ENCODE measurements at places on chromosomes 12 and 14. TPM values are rescaled to one million over a fixed set of nuclear protein-coding genes. Genes with fewer than 3 reads are reported as not detected.

GRCh38 chr12:99926511-99927169, 58.1 kb downstream of the ANKS1B start:
- H3K4me1 ChIP-seq, result no peaks in the 10 kb centered on the region
- H3K27me3 ChIP-seq, result no peaks in the 10 kb centered on the region
- no peaks in the 10 kb centered on the region for H3K36me3 ChIP-seq
- H3K27ac ChIP-seq, result no peak overlapping the region

Gene GPR162
- total RNA-seq, result not detected

Gene CDCA3
- total RNA-seq, result 87.8 TPM

Gene SYCP3
- total RNA-seq, result 0.07 TPM

GRCh38 chr14:92677087-92677668, 71.2 kb downstream of the LGMN start:
- no peaks in the 10 kb centered on the region for H3K27me3 ChIP-seq
- DNase-seq, result peak; percentile 87
- H3K36me3 ChIP-seq, result peaks cover 30% of the 10 kb centered on the region
- H3K4me1 ChIP-seq, result peaks cover 56% of the 10 kb centered on the region

- H3K4me3 ChIP-seq, result no peak overlapping the region
- no peak overlapping the region for H3K27ac ChIP-seq
- peaks cover 15% of the 10 kb centered on the region for H3K27me3 ChIP-seq
- H3K36me3 ChIP-seq, result no peaks in the 10 kb centered on the region
- H3K4me1 ChIP-seq, result no peaks in the 10 kb centered on the region
- DNase-seq, result no peak
Observed at GRCh38 chr14:51333901-51334521, 94.0 kb downstream of the TMX1 start.

- H3K27me3 ChIP-seq, result no peaks in the 10 kb centered on the region
- no peak overlapping the region for H3K27ac ChIP-seq
- peaks cover 7% of the 10 kb centered on the region for H3K4me1 ChIP-seq
- no peak for DNase-seq
Observed at GRCh38 chr12:106740818-106741217, 33.7 kb upstream of the RIC8B start.

GRCh38 chr12:47752552-47752951, 6.1 kb downstream of the RAPGEF3 start:
- peaks cover 35% of the 10 kb centered on the region for H3K4me1 ChIP-seq
- no peak for DNase-seq
- H3K27me3 ChIP-seq, result no peaks in the 10 kb centered on the region
- no peaks in the 10 kb centered on the region for H3K36me3 ChIP-seq
- no peak overlapping the region for H3K4me3 ChIP-seq

- no peak overlapping the region for H3K27ac ChIP-seq
- H3K4me1 ChIP-seq, result peaks cover 37% of the 10 kb centered on the region
- H3K36me3 ChIP-seq, result no peaks in the 10 kb centered on the region
Observed at GRCh38 chr14:31949709-31950108, 127.4 kb upstream of the ARHGAP5 start.

DNA sequence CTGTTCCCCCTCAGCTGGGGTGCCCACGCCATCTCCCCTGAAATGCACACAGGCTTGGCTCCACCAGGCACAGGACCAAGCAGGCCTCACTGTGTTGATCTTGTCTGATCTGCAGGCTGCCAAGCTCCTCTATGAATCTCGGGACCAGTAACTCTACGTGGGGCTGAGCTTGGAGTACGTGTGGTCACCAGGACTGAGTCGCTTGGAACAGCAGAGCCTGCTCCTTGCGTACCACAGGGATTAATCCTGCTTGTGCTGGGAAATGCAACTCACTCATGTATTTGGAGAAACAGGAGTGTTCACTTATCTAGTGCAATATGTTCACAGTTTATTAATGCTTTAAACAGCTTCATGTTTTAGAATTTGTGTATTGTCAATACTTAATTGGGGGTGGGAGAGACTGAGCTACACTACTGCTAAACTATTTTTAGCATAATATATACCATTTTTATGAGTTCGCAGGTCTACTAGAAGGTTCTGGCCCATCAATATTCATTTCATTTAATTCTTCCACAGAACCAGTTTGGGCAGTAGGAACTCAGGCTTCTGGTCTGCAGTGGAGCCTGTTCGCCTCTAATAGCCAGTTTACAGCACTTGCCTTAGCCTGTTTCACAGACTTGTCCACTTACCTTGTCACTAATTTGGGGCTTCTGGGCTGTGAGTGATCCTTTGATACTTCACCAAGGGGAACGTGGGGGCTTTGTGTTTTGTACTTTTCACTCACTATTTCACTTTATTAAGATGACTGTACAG, 17.4 kb downstream of the ZFYVE21 start:
- H3K36me3 ChIP-seq, result peaks cover 3% of the 10 kb centered on the region
- no peaks in the 10 kb centered on the region for H3K27me3 ChIP-seq
- no peaks in the 10 kb centered on the region for H3K4me1 ChIP-seq

DNA sequence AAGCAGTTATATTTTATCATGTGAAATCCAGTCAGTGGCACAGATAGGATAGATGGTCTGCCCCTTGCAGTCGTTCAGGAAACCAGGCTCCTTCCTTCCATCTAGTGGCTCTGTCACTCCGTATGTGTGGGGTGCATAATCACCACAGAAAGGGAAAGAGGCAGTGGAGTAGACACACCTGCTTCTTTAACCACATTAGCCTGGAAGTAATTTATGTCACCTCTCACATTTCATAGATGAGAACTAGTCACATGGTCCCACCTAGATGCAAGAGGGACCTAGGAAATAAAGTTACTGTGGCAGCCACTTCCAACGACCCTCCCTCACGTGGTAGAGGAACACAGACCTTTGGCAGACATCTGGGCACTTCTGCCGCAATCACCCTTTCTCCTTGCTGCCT, 14.2 kb upstream of the RNU6-8 start:
- no peak for DNase-seq
- H3K4me1 ChIP-seq, result no peaks in the 10 kb centered on the region
- peaks cover 2% of the 10 kb centered on the region for H3K27me3 ChIP-seq
- H3K36me3 ChIP-seq, result no peaks in the 10 kb centered on the region
- no peak overlapping the region for H3K4me3 ChIP-seq

GRCh38 chr12:113479590-113480335, 8.1 kb upstream of the LHX5 start:
- peak; percentile 44 for DNase-seq
- peaks cover 74% of the 10 kb centered on the region for H3K27me3 ChIP-seq
- H3K4me1 ChIP-seq, result peaks cover 4% of the 10 kb centered on the region
- peaks cover 3% of the 10 kb centered on the region for H3K36me3 ChIP-seq
- H3K4me3 ChIP-seq, result no peak overlapping the region

- no peaks in the 10 kb centered on the region for H3K36me3 ChIP-seq
- no peaks in the 10 kb centered on the region for H3K27me3 ChIP-seq
- peaks cover 14% of the 10 kb centered on the region for H3K4me1 ChIP-seq
Observed at GRCh38 chr14:92783813-92784431, 10.2 kb upstream of the GOLGA5 start.

DNA sequence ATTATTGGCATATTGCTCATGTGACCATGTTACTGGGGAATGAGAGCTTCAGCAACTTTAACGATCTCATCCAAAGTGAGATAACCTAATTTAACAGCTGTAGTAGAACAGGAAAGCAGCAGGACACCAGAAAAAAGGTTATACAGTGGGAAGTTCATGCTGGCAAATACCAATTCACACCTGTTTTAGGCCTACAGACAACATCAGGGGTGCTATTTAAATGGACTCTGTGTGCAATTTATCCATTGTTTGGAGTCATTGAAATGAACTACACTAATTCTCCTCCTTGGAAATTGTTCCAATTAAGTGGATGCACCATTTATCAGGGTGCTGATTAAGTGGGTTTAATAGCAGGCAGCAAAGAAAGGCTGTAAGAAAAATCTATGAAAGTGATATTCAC, 424.4 kb upstream of the LMO3 start:
- H3K27ac ChIP-seq, result no peak overlapping the region
- H3K27me3 ChIP-seq, result no peaks in the 10 kb centered on the region
- H3K4me1 ChIP-seq, result no peaks in the 10 kb centered on the region
- no peaks in the 10 kb centered on the region for H3K36me3 ChIP-seq
- no peak overlapping the region for H3K4me3 ChIP-seq
- DNase-seq, result no peak

Gene TAC3
- total RNA-seq, result not detected

DNA sequence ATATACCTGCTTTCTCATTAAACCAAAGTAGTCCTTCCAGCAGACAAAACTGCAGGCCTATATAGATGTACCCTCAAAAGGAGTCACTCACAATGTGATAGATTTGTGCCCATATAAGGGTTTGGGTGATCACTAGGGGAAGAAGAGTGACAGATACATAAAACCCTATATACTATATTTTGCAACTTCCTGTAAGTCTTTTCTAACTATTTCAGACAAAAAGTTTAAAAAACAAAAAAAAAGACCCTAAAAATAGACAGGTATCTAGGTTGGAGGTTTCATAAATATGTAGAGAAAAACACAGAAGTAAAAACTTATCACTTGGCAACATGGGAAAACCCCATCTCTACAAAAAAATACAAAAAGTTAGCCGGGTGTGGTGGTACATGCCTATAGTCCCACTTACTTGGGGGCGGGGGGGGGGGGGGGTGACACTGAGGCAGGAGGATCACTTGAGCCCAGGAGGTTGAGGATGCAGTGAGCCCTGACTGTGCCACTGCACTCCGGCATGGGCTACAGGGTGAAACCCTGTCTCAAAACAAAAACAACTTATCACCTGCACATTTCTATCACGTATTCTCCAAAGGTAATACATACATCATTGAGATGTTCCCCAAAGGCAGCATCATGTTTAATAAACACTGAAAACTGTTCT, 2.9 kb downstream of the VCPKMT start:
- no peak overlapping the region for H3K27ac ChIP-seq
- H3K4me1 ChIP-seq, result peaks cover 52% of the 10 kb centered on the region
- no peaks in the 10 kb centered on the region for H3K27me3 ChIP-seq
- H3K4me3 ChIP-seq, result no peak overlapping the region
- peaks cover 49% of the 10 kb centered on the region for H3K36me3 ChIP-seq

GRCh38 chr12:117005417-117006046, 93.7 kb downstream of the TESC start:
- DNase-seq, result no peak
- no peaks in the 10 kb centered on the region for H3K4me1 ChIP-seq
- no peak overlapping the region for H3K4me3 ChIP-seq
- peaks cover 18% of the 10 kb centered on the region for H3K36me3 ChIP-seq
- no peak overlapping the region for H3K27ac ChIP-seq
- H3K27me3 ChIP-seq, result no peaks in the 10 kb centered on the region

Gene INHBC
- not detected for total RNA-seq

DNA sequence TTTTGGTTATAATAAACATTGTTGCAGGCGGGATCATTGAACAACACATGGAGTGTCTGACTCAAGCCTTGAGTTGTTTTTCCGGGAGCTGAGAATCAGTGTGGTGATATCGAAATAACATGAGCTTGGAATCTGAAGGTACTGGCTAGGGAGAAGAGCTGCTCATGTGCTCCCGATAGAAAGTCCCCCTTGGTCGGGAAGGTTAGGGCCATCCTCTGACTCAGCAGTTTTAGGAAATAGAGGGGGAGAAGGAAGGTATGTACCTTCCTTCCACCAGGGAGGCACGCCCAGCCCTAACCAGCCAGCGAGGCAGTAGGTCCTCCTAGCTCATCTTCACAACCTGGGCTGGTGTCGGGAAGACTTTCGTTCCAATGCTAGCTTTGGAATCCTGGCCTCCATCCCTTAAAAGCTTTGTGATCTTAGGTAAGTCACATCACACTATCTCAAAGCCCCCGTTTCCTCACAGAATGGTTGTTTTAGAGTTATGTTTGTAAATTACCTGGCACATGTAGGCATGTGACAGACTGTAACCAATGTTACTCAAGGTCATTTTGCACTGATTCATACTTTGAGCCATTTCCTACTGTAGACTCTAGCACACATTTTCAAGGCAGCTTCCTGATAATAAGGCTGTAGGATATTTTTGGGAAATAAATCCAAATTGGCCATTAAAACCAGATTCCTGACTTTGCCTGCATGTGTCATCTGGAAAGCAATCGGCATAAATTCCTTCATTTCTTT, 1.9 kb upstream of the RAB35 start:
- no peak for DNase-seq
- peaks cover 25% of the 10 kb centered on the region for H3K36me3 ChIP-seq
- peaks cover 65% of the 10 kb centered on the region for H3K4me1 ChIP-seq
- H3K27ac ChIP-seq, result peak overlapping the region; percentile 89
- H3K4me3 ChIP-seq, result peak overlapping the region; percentile 88

GRCh38 chr14:56333359-56334292, 215.4 kb downstream of the PELI2 start:
- H3K27me3 ChIP-seq, result no peaks in the 10 kb centered on the region
- no peaks in the 10 kb centered on the region for H3K36me3 ChIP-seq
- H3K4me1 ChIP-seq, result peaks cover 11% of the 10 kb centered on the region
- H3K4me3 ChIP-seq, result no peak overlapping the region
- DNase-seq, result no peak

Gene C12orf50
- not detected for total RNA-seq

DNA sequence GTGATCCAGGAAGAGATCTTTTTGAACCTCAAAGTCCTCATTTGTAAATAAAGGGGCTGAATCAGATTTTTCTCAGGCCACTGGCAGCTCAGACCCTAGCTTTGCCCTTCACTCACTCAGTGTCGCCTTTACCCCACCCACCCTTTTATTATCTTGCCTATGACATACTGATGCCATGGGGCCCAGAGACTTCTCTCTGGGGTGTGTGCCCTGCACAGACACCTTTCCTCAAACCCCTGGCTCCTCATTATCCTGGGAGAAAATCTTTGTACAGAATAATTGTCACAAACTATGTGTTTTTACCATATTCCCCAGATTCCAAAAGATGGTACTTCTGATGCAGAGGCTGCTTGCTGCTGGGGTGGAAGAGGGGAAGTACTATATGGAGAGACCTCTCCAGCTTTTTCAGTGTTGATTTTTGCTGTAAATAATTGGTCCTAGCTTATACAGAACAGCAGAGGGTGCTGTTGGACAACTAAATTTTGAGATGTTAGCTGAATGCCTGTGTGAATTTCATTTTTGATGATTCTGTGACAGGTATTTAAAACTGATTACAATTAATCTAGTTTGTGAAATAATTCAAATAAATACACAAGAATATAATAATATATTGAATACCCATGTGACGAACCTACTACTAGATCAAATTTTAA, 53.9 kb upstream of the DCD start:
- no peaks in the 10 kb centered on the region for H3K36me3 ChIP-seq
- H3K27me3 ChIP-seq, result peaks cover 4% of the 10 kb centered on the region
- no peak for DNase-seq
- no peaks in the 10 kb centered on the region for H3K4me1 ChIP-seq

DNA sequence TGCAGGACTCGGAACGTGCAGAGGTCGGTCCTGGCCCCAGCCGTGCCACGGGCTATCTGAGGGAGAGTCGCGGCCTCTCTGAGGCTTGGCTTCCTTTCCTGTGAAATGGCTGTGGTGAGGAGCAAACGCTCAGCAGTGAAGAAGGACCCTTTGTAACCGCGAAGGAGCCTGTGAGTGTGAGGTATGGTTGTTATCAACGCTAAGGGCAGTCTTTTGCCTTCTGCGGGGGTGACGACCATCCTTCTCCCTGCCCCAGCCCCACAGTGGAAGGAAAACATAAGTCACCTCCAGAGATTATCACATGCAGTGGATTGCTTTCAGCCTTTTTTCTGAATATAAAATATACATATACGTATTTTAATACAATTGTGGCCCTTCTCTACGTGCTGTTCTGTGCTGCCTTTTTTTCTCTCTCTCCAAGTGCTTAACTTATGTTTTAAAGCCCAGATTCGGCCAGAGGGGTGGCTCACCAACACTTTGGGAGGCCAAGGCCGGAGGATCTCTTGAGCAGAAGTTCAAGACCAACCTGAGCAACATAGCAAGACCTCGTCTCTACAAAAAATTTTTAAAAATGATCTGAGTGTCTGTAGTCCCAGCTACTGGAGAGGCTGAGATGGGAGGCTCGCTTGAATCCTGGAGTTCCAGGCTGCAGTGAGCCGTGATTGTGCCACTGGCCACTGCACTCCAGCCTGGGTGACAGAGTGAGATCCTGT, 17.4 kb downstream of the TAMALIN start:
- H3K36me3 ChIP-seq, result no peaks in the 10 kb centered on the region
- peak overlapping the region; percentile 91 for H3K27ac ChIP-seq
- H3K4me3 ChIP-seq, result peak overlapping the region; percentile 79
- H3K27me3 ChIP-seq, result no peaks in the 10 kb centered on the region
